NCI-H446 treated with DMSO at 0.1 percent for 48 hours (cell line): ENCODE measurements at places on chromosomes 1 and 21.
A peak's percentile ranks its signal among the peaks of the same experiment; 100 is the strongest.

DNA sequence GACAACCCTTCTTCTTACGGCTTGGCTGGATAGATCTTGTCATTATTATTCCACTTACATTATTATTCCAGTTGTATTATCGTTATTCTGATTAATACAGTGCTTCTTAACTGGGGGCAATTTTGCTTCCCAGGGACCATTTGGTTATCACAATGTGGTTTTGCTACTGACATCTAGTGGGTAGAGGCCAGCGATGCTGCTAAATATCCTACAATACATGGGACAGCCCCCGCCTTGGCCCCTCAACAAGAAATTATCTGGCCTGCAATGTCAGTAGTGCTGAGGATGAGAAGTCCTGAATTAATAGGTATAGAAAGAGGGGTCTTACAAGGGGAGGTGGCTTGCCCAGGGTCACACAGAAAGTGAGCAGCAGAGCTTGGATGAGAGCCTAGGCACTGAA lies 105.6 kb downstream of the PTPRU start:
- no peak for DNase-seq

- DNase-seq = no peak
Observed at GRCh38 chr21:44392916-44393315, 39.5 kb downstream of the TRPM2 start.

- no peak for DNase-seq
Observed at GRCh38 chr21:27813750-27814149, 846.9 kb upstream of the ADAMTS5 start.

- peak; percentile 64 for DNase-seq
Observed at GRCh38 chr1:40004857-40005256, 35.7 kb upstream of the CAP1 start.

DNA sequence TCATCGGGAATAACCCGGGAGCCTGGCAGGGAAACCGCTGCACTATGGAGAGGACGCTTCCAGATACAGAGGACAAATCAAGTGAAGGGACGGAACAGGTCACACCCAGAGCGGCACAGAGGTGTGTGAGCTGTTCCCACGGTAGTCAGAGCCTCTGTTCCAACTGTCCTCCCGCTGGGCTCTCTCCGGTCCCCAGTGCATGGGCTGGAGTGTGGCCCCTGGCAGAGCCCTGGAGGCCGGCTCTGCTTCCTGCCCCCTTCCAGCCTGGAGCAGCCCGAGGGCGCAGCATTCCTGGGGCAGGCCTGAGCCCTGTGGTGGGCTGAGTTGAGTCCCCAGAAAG lies 11.9 kb upstream of the ZBTB21 start:
- no peak for DNase-seq
